Testis (tissue), 5 donors: ENCODE measurements at places on chromosomes 4 and X. TPM values are rescaled to one million over a fixed set of nuclear protein-coding genes. Genes with fewer than 3 reads are reported as not detected.

Gene ARHGAP24
- 5.7 TPM for total RNA-seq

Gene TNMD
- not detected for total RNA-seq

Gene ZFX
- 38.5 TPM for total RNA-seq

Gene SMARCA1
- total RNA-seq = 190 TPM

Gene SHISA3
- total RNA-seq = 0.81 TPM

Gene SRPX
- total RNA-seq = 5.1 TPM

Gene NXF2B
- 11.3 TPM for total RNA-seq

Gene SYTL4
- total RNA-seq = 64.7 TPM

Gene CT45A5
- 8.1 TPM for total RNA-seq

Gene TLR2
- total RNA-seq = 8.7 TPM

Gene TMEM47
- 6.6 TPM for total RNA-seq

Gene CITED1
- 439 TPM for total RNA-seq

Gene HERC5
- 111 TPM for total RNA-seq

Gene CTAG1B
- 18.0 TPM for total RNA-seq

Gene GIMD1
- not detected for total RNA-seq

Gene UGT2B15
- 0.50 TPM for total RNA-seq

Gene SLC26A1
- 2.0 TPM for total RNA-seq

Gene UGT2B11
- 0.12 TPM for total RNA-seq

Gene GPR34
- 1.0 TPM for total RNA-seq

Gene STATH
- total RNA-seq = not detected

Gene FGG
- total RNA-seq = 0.25 TPM

Gene KLHL2
- total RNA-seq = 20.9 TPM

Gene APELA
- total RNA-seq = not detected

Gene EGF
- total RNA-seq = 0.79 TPM

Gene FHDC1
- total RNA-seq = 4.2 TPM

Gene TBC1D14
- total RNA-seq = 87.6 TPM

Gene ADRA2C
- 9.3 TPM for total RNA-seq

Gene GEMIN8
- total RNA-seq = 23.6 TPM

Gene PCSK1N
- total RNA-seq = 82.8 TPM

Gene MAGEB18
- total RNA-seq = 0.81 TPM

Gene HSPA4L
- total RNA-seq = 132 TPM
